NAMALWA (cell line): ENCODE measurements at places on chromosomes 4 and X.
A peak's percentile ranks its signal among the peaks of the same experiment; 100 is the strongest.

DNA sequence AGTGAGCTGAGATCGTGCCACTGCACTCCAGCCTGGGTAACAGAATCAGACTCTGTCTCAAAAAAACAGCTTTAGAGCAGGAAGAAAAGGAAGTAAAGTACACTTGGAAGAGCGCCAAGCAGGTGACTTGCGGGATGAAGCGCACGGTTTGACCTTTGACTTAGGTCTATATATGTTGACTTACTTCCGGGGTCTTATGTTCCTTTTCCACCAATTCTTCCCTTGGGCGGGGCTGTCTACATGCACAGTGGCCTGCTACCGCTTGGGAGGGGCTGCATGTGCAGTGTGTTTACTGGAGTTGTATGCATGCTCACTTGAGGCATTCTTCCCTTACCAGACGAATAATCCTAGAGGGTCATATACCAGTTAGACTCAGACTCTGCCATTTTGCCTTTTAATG, 108.6 kb downstream of the APOOL start:
- DNase-seq, result no peak

- no peak for DNase-seq
These were observed 295.8 kb downstream of the MAGEB5 start for GRCh38 chrX:26511589-26512363.

- no peak for DNase-seq
These were observed 107.1 kb downstream of the TMEM131L start for GRCh38 chr4:153573221-153573620.

DNA sequence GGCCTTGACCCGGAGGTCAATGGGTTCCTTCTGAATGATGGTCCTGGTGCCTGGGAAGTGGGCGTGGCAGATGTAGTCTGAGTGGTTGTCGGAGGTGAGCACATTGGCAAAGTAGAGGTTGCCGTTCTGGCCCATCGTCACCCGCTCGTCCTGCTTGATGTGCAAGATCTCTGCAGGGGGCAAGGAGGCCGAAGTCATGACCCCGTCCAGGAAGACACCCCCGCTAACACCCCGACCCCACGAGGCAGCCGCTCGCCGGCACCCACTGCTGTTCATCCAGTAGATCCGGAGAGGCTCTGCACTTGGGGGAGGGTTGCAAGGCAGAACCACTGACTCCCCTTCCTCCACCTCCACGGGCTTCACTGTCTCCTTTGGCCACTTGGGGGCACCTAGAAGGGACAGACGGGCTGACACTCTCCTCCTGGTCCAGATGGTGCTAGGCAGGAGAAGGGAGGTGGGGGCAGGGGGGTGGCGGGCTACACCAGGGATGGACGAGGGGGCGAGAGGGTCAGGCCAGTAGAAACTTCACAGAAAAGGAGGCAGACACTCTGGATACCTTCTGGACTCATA, 15.1 kb downstream of the L1CAM start:
- DNase-seq, result no peak

DNA sequence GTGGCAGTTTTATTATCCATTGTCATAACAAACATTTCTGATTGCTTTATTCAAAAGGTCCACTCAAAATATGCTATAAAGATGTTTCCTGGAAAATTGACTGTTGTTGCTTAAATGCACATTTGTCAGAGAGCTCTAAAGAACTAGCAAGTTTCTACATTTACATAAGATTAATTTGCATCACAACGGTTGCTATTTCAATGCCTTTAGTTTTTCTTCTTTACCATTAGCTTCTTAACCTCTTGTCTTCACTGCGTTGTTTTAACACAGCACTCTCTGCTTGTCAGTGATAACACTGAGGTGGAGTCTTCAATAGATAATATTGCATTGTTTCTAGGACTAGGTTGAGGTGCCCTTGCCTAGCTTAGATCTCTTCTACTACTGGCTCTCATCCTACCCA, 76.7 kb upstream of the GALNT7 start:
- no peak for DNase-seq

- DNase-seq, result peak; percentile 79
These were observed 234.8 kb upstream of the JADE1 start for GRCh38 chr4:128574706-128575105.

- no peak for DNase-seq
These were observed 89.5 kb downstream of the JAKMIP1 start for GRCh38 chr4:6110681-6111353.

DNA sequence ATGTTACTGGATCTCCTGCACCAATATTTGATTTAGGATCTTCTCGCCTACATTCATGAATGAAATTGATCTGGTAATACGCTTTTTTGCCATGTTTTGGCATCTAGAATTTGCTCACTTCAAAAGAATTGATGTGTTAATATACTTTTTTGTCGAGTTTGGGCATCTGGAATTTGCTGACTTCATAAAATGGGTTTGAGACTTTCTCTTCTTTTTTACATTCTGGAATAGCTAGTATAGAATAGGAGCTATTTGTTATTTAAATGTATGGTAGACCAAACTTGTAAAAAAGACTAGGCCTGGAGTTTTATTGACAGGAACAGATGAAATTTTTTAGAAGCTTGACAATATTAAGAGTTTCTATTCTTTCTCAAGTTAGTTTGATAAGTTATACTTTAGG, 404.9 kb upstream of the TENM3 start:
- DNase-seq, result no peak

GRCh38 chr4:41468122-41468521, 69.8 kb upstream of the LIMCH1 start:
- DNase-seq, result no peak

- no peak for DNase-seq
These were observed 378.5 kb upstream of the MAD2L1 start for GRCh38 chr4:120445186-120445585.

DNA sequence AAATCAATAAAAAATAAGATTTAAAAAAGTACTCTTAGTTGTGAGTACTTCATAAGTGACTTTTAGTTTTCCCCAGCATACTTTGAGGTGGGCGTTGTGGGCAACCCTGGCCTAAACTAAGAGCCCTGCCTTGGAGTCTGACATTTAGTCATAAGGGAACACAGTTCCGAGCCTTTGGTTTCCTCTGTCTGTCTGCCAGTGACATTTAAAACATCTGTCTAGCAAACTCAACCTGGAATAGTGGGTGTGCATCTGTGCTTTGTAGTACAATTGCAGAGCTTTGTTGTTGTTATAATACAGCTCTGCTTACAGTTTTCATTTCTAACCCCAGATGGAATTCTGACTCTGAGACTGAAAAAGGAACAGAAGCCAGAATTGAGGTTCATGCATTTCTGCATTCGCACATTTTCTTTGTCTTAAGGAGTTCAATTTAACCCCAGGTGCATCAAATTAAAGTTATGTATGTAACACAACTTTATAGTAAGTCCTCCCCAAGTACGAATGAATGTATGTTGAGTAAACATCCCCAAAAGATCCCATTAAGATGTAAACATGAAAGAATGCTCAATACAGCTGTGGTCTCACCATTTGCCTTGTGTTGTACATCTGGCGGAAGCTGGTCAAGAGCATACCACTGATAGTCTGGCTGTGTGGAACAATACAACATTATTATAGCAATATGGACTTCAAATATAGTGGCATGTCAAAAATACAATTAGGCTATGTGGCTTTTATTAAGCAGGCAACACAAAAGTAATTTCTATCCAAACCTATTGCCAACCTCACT, 25.9 kb downstream of the TNIP3 start:
- no peak for DNase-seq

DNA sequence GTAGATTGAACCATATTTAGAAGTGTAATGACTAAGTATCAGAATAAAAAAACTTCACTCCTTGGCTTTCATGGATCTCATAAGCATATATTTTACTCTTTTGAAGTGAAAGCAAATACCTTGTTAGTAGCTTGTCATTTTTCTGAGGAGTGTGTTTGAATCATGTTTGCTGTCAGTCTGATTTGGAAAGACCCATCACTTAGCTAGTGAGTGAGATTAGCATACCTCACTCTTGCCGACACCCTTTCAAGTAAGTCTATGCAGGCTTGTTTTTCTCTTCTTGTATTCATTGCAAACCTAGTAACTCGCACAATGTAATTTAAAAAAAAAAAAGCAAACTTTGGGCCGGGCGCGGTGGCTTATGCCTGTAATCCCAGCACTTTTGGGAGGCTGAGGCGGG, 360.0 kb downstream of the ARHGAP24 start:
- no peak for DNase-seq

DNA sequence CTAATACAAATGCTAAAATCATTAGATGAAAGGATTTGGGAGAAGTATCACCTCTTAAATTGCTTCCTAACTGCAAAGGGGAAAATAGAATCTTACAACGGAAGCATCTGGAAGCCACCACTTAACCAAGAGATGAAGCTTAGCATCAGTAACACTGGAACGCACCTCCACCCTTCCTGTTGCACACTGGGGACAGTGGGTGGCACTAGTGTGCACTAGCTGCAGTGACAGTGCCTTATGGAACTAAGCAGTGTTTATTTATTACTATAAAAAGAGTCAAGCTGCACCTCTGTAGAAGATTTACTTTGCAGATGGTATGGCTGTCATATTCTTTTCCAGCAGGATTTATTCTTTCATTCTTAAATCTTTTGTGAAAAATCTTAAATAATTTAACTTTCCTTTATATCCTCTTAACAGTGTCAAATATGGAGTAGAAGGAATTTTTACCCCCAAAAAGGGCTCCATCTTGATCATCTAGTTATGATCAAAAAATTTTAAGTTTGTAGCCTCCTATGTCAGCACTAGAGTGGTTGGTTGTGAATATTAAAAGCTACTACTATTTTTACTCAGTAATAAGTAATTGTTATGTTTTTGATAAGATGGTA, 76.7 kb downstream of the SCD5 start:
- peak; percentile 65 for DNase-seq

DNA sequence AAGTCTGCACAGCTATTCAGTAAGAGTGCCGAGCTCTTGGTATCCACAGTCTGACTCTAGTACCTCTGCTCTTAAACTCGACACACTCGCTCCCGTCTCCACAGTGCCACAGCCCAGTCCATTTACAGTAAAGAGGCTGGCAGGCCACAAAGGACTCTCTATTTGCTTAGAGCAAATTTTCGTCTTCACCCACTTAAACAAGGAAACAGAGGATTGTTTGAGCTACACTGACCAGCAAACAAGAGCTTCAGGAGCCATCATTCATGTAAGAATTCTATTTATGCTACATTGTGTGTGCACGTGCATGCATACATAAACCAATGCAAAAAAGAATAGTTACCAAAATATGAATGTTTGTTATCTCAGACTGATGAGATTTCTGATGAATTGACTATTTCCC, 290.2 kb downstream of the USP46 start:
- no peak for DNase-seq

GRCh38 chrX:11416600-11416999, 123.4 kb downstream of the AMELX start:
- no peak for DNase-seq

GRCh38 chr4:174835536-174835935, 6.5 kb upstream of the GLRA3 start:
- no peak for DNase-seq

- DNase-seq, result peak; percentile 66
These were observed 10.0 kb downstream of the GPR82 start for GRCh38 chrX:41733939-41734338.

GRCh38 chr4:70703619-70704214, 15.4 kb downstream of the UTP3 start:
- peak; percentile 65 for DNase-seq

DNA sequence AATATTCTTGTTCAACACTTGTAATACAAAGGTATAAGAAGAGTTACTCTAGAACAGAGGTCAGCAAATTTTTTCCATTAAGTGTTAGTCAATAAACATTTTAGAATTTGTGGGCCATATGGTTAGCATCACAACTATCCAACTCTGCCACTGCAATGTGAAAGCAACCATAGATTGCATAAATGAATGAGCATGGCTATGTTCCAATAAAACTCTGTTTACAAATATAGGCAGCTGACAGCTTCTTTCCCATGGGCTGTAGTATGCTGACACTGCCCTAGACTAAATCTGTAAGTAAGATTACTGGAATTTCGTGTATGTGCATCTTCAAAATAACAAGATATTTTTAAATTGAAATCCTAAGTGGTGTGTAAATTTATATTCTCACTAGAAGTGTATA, 73.7 kb downstream of the GABRA2 start:
- no peak for DNase-seq

DNA sequence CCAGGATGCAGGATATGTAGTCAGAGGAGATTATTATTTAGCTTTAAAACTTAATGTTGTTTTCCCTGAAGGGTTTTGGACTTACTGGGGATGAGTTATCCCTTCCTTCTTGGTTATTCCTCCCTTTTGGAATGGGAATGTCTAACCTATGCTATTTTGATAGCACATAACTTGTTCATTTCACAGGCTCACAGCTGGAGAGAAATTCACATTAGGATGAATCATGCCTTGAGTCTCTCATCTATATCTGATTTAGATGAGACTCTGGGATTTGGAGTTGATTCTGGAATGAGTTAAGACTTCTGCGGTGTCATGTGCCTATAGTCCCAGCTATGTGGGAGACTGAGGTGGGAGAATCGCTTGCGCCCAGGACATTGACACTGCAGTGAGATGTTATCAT, 81.1 kb downstream of the ATP11C start:
- DNase-seq, result no peak

DNA sequence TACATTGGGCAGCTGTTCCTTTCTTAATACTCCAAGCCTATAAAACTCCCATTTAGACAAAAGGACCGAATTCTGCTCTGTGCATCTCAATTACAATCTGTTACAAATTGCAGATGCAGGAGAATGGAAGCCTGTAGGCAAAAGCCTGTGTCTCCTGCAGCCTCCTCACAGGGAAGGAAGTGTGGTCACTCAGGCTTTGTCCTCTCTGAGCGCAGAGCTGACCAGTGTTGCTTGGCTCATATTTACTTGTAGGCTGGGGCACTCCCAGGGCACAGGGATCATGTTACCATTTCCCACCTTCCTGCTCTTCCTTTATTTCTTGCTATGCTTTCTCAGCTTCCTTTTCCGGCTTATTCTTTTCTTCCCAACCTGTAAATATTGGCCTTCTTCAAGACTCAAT, 15.7 kb downstream of the SUPT20HL2 start:
- no peak for DNase-seq

DNA sequence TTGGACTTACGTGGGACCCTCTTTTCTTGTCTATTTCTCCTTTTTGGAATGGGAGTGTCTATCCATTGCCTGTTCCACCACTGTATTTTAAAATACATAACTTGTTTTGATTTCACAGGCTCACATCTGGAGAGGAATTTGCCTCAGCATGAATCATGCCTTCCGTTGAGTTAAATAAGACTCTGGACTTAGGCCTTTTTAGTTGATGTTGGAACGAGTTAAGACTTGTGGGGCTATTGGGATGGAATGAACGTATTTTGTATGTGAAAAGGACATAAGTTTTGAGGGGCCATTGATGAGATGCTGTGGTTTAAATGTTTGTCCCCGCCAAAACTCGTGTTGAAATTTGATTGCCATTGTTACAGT, 66.2 kb downstream of the BEX3 start:
- DNase-seq, result no peak

GRCh38 chr4:38004887-38005286, 44.7 kb downstream of the PTTG2 start:
- no peak for DNase-seq

GRCh38 chrX:123077631-123078030, 106.4 kb upstream of the GRIA3 start:
- DNase-seq, result no peak

DNA sequence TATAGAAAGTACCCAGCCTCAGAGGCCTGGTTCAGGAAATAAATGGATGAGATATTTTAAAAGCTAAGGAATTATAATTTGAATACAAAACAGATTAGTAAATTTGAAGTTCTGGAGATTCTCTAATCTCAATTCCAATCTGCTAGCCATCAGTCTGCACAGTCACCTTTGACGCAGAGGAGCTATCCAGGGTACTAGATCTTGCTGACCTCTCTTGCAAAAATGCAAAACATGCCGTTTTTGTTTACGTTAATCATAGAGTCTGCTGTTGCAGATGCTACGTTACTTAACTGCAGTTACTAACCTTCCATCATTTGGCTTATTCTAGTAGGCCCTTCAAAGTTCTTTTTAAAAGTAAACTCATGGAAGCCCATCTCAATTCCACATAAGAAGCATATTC, 10.4 kb downstream of the CCSER1 start:
- DNase-seq, result no peak
